ENCODE measurements at places on chromosomes 4 and X.
A peak's percentile ranks its signal among the peaks of the same experiment; 100 is the strongest.

DNA sequence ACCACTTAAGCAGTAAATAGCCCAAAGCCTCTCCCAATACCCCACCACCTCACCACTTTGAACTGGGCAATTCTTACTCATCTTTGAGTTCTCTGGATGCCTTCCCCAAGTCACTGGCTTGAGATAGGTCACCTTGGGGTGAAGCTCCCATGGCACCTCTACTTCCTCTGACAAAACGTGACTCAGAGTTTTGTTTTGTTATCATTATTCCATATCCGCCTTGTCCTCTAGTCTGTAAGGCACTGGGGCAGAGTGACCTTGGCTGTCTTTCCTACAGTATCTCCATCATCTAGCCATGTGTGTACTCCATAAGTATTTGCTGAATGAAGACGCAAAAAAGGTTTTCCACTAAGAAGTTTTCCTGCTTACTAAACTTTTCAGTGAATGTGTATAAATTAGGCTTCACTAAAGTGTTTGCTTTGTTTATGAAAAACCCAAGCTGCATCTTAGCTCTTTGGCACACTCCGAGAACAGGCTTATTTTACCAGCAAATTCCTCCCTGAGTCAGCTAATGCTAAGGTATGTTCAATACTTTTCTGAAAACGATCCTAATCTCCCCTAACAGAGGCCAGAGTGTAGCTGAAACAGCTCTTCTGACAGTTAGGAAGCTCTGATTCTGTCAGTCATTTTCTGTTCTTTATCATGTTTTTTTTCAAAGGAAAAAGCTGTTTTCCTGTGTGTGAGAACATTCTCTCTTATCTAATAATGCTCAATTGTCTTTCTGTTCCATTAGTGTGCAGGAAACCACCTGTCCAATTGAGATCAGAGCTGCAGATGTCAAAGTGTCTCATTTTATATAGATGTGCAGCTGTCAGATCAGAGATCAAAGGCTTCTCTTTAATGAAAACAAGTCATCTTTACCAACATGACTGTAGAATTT lies 30.2 kb upstream of the TSPAN5 start:
- DNase-seq: peak; percentile 28

GRCh38 chr4:103499094-103499493 lies 220.7 kb downstream of the TACR3 start:
- DNase-seq: peak; percentile 57

DNA sequence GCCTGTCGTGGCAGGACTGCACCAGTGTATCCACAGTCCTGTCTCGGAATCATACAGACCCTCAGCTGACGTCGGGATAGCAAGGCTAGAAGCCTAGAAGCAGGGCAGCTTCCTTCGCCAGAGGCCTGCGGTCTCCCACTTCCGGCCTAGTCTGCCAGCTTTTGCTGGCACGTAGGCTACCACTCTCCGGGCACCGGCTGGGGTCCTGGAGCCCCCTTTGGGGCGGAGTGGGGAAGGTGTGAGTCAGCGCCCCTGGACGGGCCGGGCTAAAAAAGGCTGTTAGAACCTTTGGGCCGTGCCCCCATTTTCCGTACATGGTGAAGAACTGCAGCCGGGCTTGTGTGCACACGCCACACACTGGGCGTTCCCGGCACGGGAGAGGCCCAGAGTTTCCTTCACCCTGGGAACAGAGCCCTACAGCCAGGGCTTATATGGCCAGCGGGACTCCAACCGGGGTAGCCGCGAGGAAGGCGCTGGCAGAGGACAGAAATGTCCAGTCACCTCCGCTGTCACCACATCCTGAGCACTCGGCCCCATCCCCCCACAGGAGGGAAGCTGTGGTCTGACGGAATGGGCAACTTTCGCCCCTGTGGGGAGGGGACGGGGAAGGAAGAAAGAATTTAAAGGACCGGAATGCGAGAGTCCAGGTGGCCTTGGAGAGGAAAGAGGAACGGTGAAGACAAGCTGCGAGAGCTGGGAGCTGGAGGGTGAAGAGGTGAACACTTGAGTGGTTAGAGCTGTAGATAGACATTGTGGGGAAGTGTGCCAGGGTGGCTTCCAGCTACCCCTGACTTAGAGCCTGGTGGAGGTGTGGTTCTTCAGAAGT lies 4.6 kb downstream of the MAGIX start:
- DNase-seq: peak; percentile 71

DNA sequence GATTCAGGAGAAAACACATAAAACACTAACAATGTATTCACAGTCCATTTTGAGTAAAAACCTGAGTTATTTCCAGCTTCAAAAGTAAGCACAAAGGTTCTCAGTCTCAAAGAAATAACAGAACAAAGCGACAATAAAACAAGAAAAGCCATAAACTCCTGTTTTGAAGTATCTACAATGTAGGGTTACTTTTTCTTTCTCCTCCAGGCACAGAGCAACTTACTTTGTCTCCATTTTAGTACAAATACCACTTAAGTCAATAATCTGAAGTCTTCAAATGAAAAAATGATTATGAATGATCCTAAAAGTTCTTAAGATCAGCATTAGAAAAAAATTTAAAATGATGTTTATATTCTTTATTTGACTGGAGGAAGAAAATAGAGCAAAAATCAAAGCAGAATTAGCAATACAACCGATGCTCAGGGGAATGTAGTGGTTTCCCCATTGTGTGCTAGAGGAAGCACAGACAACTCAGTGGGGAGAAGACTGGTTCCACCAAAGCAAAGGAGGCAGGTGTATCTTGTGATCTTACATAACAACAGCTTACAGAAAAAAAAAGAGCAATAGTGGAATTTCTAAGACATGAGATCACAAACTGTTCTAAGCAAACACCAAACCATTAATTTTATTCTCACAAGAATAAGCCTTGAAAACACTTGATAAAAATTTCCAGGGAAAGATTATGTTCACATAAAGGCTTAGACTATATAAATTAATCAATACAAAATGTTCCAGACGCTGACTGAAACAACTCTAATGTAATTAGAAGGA lies 35.1 kb downstream of the EPHA5 start:
- no peak for DNase-seq

- DNase-seq: peak; percentile 41
Observed at GRCh38 chr4:167906851-167907250, 185.5 kb upstream of the ANXA10 start.

Measured in fibroblast of skin of right biceps (primary cell).